ENCODE measurements at places on chromosomes 13 and 19.

DNA sequence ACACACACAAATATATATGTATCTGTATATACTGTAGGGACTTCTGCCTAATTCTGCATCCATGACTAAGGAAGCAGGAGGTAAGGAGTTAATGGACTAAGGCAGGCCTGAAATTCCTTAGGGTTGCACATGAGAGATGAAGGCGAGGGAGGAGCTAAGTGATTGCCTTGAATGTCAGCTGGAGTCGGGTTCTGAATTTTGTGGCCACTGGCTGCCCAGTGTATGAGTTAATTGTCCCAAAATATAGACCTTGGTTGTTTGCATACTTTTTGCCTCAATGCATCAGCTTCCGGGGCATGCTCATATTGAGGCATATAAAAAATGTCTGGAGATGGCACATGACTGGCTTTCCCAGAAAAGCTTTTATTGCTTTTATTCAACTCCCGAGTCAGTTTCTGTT lies 245.5 kb downstream of the TDRD3 start:
- no peaks in the 10 kb centered on the region for H3K4me1 ChIP-seq
- no peak overlapping the region for H3K4me3 ChIP-seq
- H3K27me3 ChIP-seq, result no peaks in the 10 kb centered on the region
- no peak overlapping the region for H3K27ac ChIP-seq

- no peak overlapping the region for H3K4me3 ChIP-seq
- no peaks in the 10 kb centered on the region for H3K4me1 ChIP-seq
- H3K27me3 ChIP-seq, result no peaks in the 10 kb centered on the region
- DNase-seq, result no peak
- no peak overlapping the region for H3K27ac ChIP-seq
Observed at GRCh38 chr19:54482889-54483288, 9.8 kb upstream of the CDC42EP5 start.

DNA sequence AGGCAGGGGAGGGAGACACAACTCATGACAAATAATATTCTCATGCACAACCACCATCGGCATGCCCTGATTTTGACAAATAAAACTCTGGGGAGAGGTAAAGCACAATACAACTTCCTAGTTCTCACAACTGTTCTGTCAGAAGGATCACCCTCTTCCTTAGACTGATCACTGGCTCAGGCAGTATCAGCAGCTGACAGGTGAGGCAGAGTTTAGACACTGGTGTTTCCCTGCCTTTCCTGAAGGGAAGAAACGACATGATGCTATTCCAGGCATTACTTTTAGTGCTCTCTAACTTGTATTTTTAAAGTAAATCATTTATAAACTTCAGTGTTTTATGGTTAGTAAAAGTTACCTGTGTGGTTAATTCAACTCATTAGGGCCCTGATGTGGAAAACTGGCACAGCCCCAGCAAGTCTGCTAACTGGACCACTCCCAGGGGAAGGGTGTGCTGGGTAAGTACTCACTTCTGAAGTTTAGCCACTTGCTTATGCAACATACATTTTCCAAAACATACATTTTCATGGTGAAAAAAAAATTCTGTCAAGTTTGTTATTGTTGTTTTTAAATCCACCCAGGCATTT lies 82.8 kb downstream of the CRYL1 start:
- H3K36me3 ChIP-seq, result no peaks in the 10 kb centered on the region

DNA sequence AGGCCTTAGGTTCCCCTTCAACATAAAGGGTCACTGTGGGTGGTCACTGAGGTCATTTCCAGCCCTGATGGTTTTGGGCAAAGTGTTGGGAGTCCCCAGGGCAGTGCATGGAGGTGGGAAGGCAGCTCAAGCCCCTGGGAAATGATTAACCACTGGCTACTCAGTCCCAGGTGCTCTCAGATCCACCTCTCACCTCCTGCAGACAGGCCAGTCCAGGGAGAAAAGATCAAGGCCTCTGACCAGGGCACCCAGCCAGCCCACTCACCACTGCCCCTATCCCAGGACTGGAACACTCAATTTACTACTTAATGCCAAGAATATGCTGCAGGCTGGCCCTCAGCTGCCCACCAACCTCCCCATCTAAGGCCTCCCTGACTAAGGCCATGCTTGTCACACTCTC lies 1307.9 kb downstream of the UQCRFS1 start:
- no peaks in the 10 kb centered on the region for H3K36me3 ChIP-seq
- H3K4me1 ChIP-seq, result no peaks in the 10 kb centered on the region
- peak; percentile 42 for DNase-seq
- H3K27ac ChIP-seq, result no peak overlapping the region
- H3K27me3 ChIP-seq, result no peaks in the 10 kb centered on the region
- no peak overlapping the region for H3K4me3 ChIP-seq

- H3K4me3 ChIP-seq, result no peak overlapping the region
- no peaks in the 10 kb centered on the region for H3K36me3 ChIP-seq
- H3K4me1 ChIP-seq, result no peaks in the 10 kb centered on the region
Observed at GRCh38 chr19:15297416-15298224, 34.7 kb downstream of the BRD4 start.

- no peaks in the 10 kb centered on the region for H3K4me1 ChIP-seq
- no peaks in the 10 kb centered on the region for H3K36me3 ChIP-seq
- H3K27me3 ChIP-seq, result no peaks in the 10 kb centered on the region
- DNase-seq, result no peak
- no peak overlapping the region for H3K27ac ChIP-seq
- H3K4me3 ChIP-seq, result no peak overlapping the region
Observed at GRCh38 chr13:97300871-97301270, 78.7 kb downstream of the MBNL2 start.

DNA sequence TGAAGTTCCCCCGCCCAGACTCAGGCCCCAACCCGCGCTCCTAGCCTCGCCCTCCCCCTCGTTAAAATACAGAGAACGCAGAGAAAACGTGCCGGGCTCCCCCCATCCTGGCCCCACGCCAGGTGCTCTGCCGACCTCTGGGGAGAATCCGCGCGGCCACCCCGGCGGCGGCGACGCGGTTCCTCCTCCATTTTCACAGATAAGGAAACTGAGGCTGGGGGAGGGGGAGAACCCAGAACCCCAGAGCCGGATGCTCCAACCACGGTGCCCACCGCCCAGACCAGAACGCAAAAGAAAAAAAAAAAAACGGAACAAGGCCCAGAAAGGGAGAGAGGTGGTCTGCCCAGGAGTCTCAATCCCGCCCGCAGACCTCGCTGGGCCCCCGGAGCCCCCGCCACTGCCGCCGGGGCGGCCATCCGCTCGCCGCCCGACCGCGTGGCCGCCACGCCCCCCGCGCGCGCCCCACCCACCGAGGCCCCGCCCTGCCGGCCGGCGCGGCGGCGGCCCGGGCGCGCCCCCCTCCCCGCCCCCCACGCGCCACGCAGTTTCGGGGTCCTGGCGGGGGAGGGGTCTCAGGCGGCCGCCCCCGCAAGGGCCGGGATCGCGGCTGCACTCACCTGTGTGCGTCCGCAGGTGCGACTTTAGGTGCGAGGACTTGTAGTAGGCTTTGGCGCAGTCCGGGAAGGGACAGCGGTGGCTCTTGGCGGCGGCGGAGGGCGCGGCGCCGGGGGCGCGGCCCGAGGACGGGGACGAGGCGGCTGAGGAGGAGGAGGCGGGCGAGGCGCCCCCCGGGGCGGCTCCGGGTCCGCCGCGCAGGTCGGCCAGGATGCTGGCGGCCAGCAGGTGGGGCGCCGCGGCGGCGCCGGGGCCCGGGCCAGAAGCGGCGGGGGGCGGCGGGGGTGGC lies 703 bp downstream of the KLF16 start:
- H3K27ac ChIP-seq, result peak overlapping the region; percentile 66
- no peak for DNase-seq
- H3K4me1 ChIP-seq, result peaks cover 58% of the 10 kb centered on the region

DNA sequence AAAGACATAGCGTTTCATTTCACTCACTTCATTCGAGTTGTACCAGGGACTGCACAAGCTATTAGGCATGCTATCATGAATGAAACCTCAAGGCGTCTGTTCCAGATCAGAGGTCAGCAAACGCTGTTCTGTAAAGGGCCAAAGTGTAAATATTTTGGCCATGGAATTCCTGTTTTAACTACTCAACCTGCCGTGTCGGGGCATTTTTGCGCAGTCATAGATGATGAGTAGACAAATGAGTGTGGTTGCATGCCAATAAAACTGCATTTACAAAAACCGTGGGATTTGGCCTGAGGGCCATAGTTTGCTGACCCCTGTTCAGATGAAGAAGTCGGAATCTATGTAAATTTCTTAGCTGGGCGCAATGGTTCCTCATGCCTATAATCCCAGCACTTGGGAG lies 6.5 kb downstream of the INSR start:
- no peaks in the 10 kb centered on the region for H3K27me3 ChIP-seq
- no peak overlapping the region for H3K27ac ChIP-seq
- peaks cover 11% of the 10 kb centered on the region for H3K4me1 ChIP-seq

GRCh38 chr13:30679483-30680330 lies 55.6 kb upstream of the ALOX5AP start:
- H3K4me1 ChIP-seq, result no peaks in the 10 kb centered on the region
- no peak overlapping the region for H3K4me3 ChIP-seq
- H3K27me3 ChIP-seq, result no peaks in the 10 kb centered on the region
- DNase-seq, result no peak
- H3K36me3 ChIP-seq, result no peaks in the 10 kb centered on the region
- H3K27ac ChIP-seq, result no peak overlapping the region

DNA sequence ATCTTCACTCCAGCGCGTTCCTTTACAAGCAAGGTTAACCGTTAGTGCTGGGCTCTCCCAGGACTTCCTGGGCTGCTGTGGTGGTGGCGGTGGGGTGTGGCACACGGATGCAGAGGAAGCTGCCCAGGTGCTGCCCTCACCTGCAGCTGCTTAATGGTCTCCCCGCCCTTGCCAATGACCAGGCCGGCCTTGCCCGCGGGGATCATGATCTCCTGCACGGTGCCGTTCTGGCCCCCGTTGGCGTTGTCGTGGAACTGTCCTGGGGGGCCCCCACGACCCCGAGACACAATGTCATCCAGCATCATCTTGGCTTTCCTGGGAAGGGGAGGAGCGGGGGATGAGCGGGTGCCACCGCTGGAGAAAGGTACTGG lies 6.1 kb downstream of the KHSRP start:
- peaks cover 75% of the 10 kb centered on the region for H3K36me3 ChIP-seq
- no peak for DNase-seq

DNA sequence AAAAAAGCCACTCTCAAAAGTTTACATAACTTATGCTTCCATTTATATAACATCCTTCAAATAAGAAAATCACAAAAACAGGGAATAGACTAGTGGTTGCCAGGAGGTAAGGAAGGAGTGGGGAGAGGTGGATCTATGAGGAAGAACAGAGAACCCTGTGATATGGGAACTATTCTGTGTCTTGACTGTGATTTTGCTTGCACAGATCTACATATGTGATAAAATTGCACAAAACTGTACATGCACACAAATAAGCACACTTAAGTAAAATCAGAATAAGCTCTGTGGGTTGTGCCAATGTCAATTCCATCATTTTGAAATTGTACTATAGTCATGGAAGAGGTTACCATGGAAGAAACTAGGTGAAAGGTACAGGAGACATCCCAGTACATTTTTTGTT lies 121.6 kb upstream of the SGCG start:
- H3K4me1 ChIP-seq, result no peaks in the 10 kb centered on the region
- no peaks in the 10 kb centered on the region for H3K36me3 ChIP-seq
- no peaks in the 10 kb centered on the region for H3K27me3 ChIP-seq
- no peak for DNase-seq
- H3K27ac ChIP-seq, result no peak overlapping the region

DNA sequence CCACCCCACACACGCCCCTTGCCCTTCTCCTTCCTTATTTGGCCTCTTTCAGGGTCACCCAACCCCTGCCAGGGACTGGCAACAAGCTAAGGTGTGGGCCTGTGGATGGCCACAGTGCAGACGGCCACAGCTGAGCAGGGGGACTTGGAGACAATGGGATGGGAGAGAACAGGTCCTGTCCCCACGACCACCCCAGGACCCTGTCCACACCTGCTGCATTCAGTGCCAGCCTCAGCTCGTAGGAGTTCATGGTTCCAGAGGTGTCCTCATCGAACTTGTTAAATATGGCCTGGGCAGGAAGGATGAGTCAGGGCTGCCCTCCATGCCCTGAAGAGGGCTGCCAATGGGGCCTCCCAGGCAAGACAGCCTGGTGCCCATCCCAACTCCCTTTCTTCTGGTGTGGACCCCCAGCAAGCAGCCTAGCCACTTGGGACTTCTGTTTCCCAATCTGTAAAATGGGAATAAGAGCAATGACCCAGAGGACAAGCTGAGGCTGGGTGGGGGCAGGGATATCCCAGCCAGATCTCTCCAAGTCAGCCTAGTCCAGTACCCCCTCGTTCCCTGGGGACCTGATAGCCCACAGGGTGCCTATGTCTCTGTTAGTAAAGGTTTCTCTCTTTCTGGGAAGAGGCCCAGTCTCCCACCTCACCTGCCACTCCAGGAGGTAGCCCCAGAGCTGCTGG lies 10.6 kb downstream of the CAPN12 start:
- H3K36me3 ChIP-seq, result peaks cover 28% of the 10 kb centered on the region
- DNase-seq, result no peak
- H3K27me3 ChIP-seq, result no peaks in the 10 kb centered on the region

DNA sequence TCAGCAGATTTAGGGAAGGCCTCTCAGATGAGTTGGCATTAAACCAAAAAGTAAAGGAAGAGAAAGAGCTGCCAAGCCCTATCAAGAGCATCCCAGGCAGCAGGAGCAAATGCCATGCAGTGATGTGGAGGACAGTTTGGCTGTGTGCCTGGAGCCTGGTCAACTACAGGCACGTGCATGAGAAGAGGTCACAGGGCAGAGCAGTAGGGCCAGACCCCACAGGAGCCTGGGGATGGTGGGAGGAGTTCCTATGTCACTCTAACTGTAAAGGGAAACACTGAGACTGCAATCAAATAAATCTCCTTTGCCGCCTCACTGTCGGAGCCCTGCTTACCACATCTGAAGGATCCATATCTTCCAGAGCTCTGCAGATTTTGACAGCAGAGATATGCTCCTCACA lies 240.5 kb downstream of the ENOX1 start:
- DNase-seq, result no peak

DNA sequence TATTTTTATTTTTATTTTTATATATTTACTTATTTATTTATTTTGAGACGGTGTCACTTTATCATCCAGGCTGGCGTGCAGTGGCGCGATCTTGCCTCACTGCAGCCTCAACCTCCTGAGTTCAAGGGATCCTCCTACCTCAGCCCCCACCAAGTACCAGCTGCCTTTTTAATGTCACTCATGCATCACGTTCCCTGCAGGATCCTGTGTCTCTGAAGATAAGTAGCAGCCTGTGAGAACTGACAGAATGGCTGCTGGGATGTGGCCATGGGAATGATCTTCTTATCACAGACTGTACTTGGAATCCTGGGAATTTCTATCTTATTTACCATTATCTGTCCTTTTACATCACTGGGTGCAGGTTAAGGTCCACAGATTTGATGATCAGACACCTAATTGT lies 9.2 kb upstream of the ZNF761 start:
- no peak for DNase-seq
- H3K27me3 ChIP-seq, result no peaks in the 10 kb centered on the region
- H3K4me1 ChIP-seq, result no peaks in the 10 kb centered on the region
- H3K4me3 ChIP-seq, result no peak overlapping the region
- no peak overlapping the region for H3K27ac ChIP-seq

GRCh38 chr13:91594061-91594460 lies 195.6 kb downstream of the GPC5 start:
- H3K36me3 ChIP-seq, result no peaks in the 10 kb centered on the region
- no peaks in the 10 kb centered on the region for H3K27me3 ChIP-seq
- DNase-seq, result no peak
- H3K4me3 ChIP-seq, result no peak overlapping the region
- H3K4me1 ChIP-seq, result no peaks in the 10 kb centered on the region

- no peak overlapping the region for H3K27ac ChIP-seq
- H3K4me3 ChIP-seq, result no peak overlapping the region
- no peaks in the 10 kb centered on the region for H3K36me3 ChIP-seq
- no peaks in the 10 kb centered on the region for H3K27me3 ChIP-seq
Observed at GRCh38 chr13:31001647-31002046, 69.2 kb downstream of the TEX26 start.

All from right atrium auricular region (tissue), 2 donors.